ENCODE measurements at places on chromosomes 3 and 15.

DNA sequence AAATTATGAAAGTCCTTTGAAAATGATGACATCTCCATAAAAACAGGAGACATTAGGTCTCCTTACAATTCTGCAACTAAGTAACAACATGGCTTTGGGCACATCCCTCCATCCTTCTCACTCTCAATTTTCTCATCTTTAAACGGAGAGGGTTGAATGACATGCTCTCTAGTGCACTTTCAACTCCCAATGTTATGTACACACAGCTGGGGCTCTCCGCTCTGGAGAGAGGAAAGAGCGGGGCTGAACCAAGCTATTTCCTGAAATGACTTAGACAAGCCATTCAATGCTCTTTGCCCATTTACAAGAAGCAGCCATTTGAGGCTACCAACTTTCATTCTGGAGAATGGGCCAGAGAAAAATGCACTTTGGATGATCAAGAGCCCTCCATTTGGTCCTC, 144.2 kb upstream of the BNIP2 start:
- no peak for DNase-seq

- no peak for DNase-seq
Measured at GRCh38 chr15:58436552-58436951, 4.8 kb downstream of the LIPC start.

DNA sequence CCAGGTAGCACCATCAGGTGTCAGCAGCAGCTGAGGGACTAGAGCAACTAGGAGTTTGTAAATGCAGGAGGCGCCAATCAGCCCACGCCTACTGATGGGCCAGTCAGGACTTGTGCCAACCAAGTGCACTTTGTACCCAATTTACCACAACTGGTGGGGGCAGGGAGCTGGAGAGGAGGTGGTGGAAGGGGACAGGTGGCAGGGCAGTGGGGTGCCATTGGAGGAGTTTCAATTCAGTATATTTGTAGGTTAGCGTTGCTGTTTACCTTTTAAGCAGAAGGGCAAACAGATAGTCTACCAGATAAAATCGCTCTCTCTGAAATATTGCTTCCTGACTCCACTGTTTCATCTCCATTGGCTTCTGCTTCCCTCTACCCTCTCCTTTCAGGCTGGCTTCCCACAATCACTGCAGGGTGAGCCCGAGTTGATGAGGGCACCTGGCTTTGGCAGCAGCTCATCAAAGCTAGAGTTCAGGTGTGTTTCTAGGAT, 75.7 kb downstream of the TRIM69 start:
- no peak for DNase-seq

DNA sequence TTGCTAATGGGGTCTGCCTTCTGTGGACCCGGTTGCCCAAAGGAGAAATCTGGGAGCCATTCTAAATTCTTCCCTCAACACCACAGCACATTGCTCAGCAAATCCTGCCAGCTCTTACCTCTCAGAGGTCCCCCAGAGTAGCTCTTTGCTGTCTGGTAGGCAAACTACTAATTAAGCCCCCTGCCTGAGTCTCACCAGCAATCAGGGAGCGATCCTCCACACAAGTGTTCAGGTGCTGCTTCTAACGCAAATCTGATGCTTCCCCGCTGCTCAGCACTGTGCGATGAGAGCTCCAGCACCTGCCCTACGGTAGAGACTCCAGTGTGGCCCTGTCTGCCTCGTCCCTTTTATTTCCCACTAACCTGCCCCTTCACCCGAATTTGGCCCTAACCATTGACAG, 60.5 kb downstream of the HCN4 start:
- no peak for DNase-seq

Measured in activated CD4-positive, alpha-beta T cell treated with anti-CD3 and anti-CD28 coated beads for 48 hours (primary cell).